ENCODE measurements at places on chromosomes 11 and 22.

DNA sequence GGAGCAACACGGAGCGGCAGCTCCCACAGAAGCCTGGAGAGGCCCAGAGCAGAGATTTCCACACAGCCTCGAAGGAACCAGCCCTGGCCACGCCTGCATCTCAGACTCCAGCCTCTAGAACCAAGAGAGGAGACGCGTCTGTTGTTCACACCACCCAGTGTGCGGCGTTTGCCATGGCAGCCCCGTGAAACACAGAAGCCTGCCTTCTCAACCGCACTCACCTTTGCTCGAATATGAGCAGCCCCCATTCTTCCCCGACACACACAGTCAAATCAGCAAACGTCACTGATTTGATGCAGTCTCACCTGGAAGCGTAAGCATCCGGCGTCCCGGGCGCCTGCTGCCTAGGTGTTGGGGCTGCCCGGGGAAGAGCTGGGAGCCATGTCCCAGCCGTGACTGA is 14.2 kb upstream of the TALDO1 start:
- DNase-seq = no peak

- no peak for DNase-seq
Measured at GRCh38 chr22:44181912-44182587, 1.3 kb downstream of the PARVG start.

DNA sequence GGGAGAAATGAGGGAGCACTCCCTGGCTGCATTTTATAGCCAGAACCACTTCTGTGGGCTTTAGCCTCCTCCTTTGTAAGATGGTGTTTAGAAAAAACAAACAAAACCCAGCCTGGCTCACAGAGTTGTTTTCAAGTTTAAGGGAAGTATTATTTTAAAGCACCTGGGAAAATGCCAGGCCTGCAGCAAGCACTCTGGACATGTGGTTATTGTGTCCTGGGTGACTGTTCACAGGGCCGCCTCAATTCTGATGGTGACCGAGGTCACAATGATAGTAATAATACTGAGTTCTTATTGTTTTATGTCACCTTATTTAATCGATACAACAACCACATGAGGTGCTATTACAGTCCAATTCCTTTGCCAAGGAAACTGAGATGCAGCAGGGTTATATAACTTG is 20.7 kb upstream of the SLC22A12 start:
- no peak for DNase-seq

- DNase-seq = no peak
Measured at GRCh38 chr11:110243791-110244190, 52.6 kb downstream of the RDX start.

DNA sequence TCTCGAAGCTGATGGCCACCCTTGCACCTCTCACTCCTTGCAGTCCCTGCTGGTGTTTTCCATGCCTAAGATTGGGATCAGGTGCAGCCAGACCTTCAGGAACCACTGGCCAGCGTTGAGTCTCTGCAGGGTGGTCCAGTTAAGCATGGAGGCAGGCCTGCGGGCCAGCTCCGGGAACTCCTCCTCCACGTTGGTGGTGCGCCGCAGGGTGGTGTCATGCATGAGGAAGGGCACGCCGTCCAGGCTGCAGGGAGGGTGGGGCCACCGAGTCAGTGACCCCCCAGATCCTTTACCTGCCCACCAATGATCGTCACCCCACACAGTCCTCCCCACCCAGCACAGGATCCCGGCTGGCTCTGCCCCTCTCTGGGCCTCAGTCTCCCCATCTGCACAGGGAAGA is 10.0 kb upstream of the KLHL35 start:
- no peak for DNase-seq

- DNase-seq = no peak
Measured at GRCh38 chr11:42625757-42626665, 685.8 kb upstream of the API5 start.

DNA sequence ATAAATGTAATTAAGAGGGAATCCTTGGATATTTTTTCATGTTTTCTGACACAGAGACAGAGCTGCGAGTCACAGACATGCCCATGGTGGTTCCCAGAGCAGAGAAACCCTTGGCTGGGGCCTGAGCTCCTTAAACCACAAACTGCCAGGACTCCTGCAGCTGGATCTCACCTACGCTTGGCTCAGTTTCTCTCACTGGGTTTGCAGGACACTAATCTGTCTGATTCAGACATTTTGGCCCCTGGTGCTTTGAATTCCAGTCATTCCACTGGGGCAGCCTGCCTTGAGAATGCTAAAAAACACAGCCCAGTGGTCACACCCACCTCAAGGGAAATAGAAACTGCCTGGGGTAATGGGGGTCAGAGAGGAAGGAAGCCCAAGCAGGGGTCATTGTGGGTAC is 122.6 kb downstream of the CCDC81 start:
- DNase-seq = no peak

DNA sequence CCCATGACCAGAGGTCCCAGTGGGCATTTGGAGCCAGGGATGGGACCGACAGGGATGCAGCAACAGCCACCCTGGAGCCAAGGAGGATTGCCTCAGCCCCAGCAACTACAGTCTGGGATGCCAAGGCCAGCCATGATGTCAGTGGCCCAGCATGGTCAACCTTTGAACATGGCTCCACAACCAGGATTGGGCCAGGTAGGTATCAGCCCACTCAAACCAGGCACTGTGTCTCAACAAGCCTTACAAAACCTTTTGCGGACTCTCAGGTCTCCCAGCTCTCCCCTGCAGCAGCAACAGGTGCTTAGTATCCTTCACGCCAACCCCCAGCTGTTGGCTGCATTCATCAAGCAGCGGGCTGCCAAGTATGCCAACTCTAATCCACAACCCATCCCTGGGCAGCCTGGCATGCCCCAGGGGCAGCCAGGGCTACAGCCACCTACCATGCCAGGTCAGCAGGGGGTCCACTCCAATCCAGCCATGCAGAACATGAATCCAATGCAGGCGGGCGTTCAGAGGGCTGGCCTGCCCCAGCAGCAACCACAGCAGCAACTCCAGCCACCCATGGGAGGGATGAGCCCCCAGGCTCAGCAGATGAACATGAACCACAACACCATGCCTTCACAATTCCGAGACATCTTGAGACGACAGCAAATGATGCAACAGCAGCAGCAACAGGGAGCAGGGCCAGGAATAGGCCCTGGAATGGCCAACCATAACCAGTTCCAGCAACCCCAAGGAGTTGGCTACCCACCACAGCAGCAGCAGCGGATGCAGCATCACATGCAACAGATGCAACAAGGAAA is 27.3 kb upstream of the L3MBTL2 start:
- no peak for DNase-seq

DNA sequence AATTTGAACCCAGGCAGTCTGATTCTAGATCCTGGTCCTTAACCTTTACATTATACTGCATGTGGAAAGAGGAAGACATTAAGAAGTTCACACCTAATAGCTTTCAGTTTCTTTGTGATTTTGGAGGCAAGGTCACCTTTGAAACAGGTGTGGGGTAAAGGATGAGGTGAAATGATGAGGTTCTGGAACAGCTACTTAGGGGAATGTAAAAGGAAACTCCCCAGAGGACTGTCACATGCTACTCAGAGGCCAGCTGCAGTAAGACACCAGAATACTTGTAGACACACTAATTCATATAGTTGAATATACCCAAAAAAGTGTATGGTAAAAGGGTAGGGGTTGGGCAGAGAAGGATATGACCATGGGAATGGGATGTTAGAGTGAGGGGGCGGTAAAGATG is 5.4 kb downstream of the APIP start:
- no peak for DNase-seq

DNA sequence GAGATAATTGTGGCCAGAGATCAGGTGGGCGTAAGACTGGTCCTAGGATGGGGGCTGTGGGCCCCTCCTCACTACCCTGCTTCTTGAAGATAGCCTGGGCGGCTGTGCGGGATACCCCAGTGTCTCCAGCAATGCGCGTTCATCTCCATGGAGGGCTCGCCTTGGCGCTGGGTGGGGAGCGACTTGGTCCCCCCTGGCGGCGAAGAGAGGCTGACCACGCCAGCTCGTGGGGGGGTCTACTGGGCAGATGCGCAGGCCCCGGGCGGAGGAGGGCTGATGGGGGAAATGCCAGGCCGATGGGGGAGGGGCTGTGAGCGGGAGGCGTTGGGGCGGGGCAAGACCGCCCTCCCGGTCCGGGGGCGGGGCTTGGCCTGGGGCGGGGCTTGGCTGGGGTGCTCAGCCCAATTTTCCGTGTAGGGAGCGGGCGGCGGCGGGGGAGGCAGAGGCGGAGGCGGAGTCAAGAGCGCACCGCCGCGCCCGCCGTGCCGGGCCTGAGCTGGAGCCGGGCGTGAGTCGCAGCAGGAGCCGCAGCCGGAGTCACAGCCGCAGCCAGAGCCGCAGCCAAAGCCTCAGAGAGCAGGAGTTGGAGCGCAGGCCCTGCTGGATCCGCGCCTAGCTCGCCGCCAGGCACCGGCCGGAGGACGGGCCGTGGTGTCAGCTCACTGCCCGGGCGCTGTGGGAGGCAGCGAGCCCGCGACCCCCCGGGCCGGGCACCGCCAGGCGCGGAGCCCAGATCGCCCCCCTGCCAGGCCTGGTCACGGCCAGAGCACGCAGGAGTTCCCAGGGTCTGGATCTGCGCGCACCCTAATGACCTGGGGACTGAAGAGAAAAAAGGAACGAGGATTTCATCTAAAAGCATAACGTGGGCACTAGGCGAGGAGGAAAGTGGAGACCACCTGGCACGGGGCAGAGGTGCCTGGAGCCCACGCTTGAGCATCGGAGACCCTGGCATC is at the start of gene SLC35E4:
Gene SLC35E4, plus strand, starts transcription at position 509 of the 953 bp plus-strand sequence. CDS start 670 bp downstream, outside the sequence.
- peak; percentile 85 for DNase-seq

- no peak for DNase-seq
Measured at GRCh38 chr11:96878299-96879051, 488.7 kb downstream of the JRKL start.

DNA sequence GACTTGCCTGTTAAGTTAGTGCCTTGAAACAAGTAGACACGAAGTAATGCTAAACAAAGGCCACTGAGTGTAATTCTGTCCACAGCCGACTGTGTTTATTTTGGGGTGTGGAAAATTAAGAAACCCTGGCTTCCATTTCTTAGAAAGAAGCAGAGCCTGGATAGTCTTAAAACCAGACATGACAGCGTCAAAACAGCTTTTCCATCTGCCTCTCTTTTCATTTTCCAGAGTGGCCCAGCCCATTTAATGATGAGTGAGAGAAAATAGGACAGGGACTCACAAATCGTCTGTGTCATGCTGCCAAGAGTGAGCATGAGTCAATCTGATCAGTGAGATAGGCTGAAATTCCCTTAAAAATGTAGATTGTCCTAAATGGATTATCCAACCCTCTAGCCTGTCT is 485.9 kb downstream of the JRKL start:
- DNase-seq = no peak

DNA sequence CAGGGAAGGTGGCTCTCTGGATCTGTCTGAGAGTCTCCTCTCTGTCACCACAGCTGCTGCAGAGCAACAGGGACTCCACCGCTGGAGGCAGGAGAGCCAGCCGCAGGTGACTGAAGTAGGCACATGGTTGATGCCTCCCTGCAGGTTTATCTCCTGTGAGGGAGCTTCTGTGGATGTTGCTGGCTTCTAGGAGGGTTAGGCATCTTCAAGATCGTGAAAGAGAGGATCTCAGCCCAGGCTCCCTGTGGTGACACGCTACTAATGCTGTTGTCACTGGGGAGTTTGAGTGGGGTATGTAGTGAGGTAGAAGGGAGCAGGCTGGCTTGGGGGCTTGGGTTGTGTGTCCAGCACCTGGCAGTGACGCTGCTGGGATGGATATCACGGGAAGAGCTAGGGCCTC is 34.1 kb downstream of the DAGLA start:
- DNase-seq = no peak

DNA sequence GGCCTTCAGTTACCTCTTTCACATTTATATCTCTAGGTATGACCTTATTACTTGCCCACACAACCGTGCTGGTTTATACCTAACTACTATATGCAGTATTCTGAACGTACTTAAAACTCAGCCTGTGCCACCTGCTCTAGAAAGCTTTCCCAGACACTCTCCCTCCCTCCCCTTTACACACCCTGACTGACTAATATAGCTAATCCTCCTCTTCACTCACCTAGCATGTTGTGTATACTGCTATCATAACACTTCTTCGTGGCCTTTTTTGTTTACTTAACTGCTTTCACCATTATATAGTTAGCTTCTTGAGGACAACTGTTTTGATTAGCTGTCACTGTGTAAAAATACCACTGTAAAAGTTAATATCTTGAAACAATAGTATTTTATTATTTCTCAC is 23.5 kb downstream of the RNF214 start:
- no peak for DNase-seq

DNA sequence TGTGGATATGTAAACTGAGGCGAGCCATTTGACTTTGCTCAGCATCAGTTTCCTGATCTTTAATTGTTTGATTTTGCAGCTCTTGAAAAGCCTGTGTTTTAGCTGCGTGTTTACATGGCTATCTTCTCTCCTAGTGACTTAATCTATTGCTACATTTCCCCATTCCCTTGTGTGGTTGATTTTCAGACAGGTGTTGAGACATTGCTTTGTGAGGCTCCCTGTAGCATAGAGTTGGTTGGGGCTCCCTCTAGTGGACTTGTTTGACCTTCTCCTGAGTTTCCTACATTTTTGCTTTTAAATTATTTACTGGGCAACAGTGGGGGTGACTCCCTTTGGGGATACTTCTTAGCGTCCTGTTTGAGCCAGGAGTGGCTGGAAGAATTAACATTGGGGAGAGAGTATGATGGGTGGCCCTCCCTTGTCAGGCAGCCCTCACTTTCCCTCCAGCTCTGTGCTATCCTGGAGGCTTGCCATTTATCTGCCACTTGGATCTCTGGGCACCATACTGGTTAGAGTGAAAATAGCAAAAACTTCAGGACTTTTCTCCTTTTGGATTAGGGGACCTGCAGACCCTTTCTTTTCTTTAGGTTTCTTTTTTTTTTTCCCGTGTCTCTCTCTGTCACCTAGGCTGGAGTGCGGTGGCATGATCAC is 9.2 kb upstream of the CBL start:
- DNase-seq = peak; percentile 12

DNA sequence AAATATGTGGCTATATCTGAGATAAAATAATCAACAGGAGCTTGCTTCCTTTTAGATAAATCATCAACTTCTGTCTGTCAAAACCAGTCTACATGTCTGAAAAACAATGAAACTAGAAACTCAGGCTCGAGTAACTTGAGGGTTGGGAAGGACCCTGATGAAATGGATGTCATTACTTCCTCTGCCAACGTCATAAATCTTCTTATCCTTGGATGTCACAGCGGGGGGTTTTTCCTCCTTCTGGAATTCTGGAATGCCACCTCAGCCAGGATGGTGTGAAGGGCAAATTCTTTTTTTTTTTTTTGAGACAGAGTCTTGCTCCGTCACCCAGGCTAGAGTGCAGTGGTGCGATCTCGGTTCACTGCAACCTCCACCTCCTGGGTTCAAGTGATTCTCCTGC is 13.4 kb downstream of the LGR4 start:
- no peak for DNase-seq

Data from anterior cingulate cortex (tissue), 58 donors.